ENCODE measurements at places on chromosomes 6 and 20.

GRCh38 chr20:50356525-50356885 is 153.7 kb upstream of the PTPN1 start:
- no peak for DNase-seq

- DNase-seq, result no peak
These were observed 23.8 kb upstream of the HELZ2 start for GRCh38 chr20:63597651-63598478.

DNA sequence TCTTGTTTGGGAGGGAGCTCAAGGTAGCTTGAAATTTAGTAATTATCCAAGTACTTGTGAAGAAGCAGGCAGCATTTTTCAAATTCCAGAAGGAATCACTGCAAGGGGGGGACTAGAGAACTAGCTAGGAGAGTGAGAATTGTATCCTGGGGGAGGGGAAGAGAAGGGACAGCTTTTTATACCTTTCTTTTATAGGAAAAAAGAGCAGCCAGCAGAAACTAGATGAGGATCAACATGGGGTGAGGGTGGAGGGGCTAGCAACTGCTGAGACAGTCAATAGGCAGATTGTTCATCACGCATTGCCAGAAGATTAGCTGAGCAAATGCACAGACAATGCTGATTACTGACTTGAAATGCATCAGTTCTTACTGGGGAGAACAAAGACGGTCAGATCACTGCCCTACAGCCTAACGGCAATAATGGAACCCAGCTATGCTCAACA is 514.3 kb upstream of the CITED2 start:
- no peak for DNase-seq

DNA sequence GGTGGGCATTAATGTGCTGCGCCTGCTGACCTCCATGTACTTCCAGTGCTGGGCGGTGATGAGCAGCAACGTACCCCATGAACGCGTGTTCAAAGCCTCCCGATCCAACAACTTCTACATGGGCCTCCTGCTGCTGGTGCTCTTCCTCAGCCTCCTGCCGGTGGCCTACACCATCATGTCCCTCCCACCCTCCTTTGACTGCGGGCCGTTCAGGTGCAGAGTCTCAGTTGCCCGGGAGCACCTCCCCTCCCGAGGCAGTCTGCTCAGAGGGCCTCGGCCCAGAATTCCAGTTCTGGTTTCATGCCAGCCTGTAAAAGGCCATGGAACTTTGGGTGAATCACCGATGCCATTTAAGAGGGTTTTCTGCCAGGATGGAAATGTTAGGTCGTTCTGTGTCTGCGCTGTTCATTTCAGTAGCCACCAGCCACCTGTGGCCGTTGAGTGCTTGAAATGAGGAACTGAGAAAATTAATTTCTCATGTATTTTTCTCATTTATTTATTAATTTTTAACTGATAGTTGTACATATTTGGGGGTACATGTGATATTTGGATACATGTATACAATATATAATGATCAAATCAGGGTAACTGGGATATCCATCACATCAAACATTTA is 35.2 kb upstream of the NOP56 start:
- no peak for DNase-seq

- no peak for DNase-seq
These were observed 25.5 kb downstream of the AMD1 start for GRCh38 chr6:110900028-110900598.

GRCh38 chr6:85983032-85983659 is 340.5 kb upstream of the SYNCRIP start:
- DNase-seq, result no peak
